Hematopoietic multipotent progenitor cell (in vitro differentiated cells): ENCODE measurements at places on chromosomes 3 and 15.

- no peak for DNase-seq
These were observed 150.6 kb upstream of the ROPN1 start for GRCh38 chr3:124142389-124142970.

DNA sequence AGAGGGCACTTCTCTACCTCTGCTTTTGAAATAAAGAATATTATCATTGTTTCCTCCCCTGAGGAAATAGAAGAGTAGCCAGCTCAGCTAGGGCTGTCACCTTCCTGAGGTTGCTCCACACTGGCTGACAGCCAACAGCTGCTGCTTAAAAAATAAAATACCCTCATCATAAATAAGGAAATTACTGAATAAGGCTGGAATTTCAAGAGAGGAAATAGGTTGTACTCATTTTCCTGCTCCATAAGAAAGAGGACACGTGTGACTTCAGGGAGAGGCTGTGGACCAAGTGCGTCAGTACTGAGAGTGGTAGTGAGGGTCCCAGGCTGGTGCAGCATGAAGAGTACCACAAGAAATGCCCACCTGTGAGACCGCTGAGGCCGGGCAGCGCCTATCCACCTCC is 8.1 kb upstream of the C2CD4B start:
- no peak for DNase-seq

- no peak for DNase-seq
These were observed 8.6 kb upstream of the IQSEC1 start for GRCh38 chr3:13081603-13082360.

DNA sequence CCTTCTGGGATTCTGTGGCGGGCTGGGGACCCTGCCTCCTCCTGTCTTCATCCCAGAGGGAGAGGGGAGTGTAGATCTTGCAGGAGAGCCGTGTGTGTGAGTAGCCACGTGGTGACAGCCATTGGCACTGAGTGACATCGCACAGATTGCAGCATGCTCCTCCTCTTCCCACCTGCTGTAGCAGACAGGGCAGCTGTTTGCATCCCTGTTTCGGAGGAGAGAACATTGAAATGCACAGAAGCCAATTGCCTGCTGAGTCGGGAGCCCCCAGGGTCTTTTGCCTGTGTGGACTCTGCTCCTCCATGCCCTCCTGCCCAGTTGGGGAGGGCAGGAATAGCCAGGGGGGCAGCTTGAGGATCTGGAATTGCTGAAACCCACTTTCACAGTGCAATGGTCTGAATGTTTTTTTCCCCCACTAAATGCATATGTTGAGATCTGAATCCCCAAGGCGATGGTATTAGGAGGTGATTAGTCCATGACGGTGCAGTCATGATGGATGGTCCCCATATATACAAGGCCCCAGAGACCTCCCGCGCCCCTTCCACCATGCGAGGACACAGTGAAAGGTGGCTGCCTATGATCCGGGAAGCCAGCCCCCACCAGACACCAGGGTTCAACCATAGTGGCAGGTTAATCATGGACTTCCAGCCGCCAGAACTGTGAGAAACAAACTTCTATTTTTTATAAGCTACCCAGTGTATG is 66.8 kb downstream of the CHRNA7 start:
- no peak for DNase-seq

DNA sequence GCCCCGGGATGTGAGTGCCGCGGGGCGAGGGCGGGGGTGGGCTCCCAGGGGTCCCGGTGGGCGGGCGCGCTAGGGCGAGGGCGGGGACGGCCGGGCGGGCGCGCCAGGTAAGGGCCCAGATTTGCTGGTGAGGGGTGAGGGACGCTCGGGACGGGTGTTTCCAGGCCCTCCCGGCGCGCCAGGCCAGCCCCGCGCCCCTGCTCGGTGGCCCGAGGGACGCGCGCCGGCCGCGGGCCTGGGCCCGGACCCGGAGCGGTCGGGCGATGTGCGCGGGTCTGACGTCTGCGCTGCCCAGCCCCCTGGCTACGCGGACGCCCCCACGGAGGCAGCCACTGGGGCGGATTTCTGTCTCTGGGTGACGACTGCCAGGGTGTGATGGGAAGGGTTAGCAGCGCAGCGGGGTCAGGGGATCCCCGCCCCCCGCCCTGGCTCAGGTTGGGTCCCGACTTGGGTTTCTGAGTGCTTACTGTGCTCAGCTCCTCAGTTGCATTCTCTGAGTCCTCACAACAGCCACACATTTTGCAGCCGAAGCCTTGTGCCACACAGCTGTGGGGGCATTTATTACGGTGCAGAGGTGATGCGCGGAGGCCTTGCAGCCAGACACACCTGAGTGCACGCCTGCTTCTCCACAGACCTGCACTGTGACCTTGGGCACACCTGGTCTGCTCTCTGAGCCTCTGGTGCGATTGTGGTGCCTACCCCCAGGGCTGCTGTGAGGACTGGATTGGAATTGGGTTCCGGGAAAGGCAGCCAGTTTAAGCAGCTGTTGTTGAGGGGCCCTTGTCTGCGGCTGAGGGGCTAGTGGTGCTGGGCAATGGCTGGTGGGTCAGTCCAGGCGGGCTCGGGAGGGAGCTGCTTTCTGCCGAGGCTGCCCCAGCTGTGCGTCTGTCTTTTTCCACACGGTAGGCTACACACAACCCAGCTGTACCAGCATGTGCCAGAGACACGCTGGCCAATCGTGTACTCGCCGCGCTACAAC is 523 bp downstream of the HDAC11 start:
- DNase-seq = no peak

DNA sequence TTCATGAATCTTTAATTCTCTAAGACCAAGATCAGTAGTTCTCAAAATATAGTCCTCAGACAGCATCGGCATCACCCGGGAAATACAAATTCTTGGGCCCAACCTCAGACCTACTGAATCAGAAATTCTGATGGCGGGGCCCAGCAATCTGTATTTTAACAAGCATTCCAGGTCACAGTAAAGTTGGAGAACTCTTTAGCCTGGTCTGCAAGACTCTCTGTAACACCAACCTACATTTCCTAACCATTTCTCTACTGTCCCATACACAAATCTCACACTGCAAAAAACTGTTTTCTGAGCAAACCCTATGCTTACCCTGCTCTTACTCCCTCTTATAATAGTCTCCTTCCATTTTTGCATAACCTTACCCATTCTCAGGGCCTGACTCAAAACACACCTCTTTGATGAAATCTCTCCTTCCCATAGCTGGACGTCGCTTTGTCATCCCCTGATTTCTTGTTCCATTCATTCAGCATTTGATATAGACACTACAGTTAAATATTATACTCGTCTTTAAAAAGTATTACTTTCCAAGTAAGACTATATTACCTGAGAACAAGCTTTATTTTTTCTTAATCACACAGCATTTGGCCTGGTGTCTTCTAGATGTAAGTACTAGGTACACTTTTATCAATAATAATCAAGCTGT is 83.3 kb upstream of the MYO5C start:
- no peak for DNase-seq

DNA sequence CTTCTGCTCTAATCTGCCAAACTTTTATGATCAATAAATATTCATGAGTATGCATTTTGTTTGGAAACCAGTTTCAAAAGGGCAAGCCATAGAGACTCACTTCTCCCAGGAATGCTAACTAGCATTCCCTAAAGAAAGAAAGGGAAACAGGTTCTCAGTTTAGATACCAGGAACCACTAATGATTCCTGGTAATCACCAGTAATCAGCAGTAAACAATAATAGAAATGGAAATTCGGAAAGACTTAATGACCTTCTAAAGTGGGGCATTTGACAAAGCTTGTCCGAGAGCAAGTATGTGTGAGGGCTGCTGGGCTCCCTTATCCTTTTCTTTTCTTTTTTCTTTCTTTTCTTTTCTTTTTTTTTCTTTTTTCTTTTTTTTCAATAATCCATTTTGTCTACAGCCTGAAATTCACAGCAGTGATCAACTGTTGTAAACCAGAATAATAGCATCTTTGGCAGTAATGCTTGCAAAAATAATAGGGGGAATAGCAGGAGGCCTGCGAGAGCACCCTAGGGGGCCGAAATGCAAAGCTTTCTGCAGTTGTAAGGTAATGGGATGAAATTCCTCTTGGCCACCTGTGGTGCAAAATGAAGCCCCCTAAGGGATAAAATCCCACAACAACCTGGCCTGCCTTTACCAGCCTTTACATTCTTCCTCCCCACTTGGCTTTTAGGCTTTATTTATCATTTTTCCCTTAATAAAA is 253.2 kb downstream of the ZPLD1 start:
- no peak for DNase-seq

- peak; percentile 18 for DNase-seq
These were observed 528 bp downstream of the RBPMS2 start for GRCh38 chr15:64774629-64775493.

- DNase-seq = peak; percentile 59
These were observed 1.7 kb downstream of the CMTM8 start for GRCh38 chr3:32240159-32240545.

- DNase-seq = no peak
These were observed 1039.2 kb downstream of the AGBL1 start for GRCh38 chr15:87118846-87119245.

- DNase-seq = no peak
These were observed 220.5 kb downstream of the DPH6 start for GRCh38 chr15:35325374-35325941.

GRCh38 chr15:26148156-26148860 is 285.2 kb upstream of the ATP10A start:
- DNase-seq = no peak

DNA sequence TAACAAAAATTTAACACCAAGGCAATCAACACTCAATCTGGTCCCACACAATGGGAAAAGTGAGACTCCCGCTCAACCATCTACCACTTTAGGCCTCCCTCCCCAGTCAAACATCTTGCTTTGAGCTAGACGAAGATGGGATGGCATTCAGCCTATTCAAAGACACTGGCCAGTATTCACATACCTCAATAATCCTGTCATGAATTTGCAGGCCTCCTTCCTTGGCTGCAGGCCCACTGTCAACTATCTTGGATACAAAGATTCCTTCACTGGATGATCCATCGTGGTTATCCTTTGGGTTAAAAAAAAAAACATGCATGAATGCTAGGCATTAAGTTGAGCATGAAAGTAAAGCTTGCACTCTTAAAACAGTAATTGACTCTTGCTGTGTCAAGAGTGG is 22.6 kb downstream of the PDZRN3 start:
- DNase-seq = no peak

GRCh38 chr15:64426845-64427465 is 33.4 kb upstream of the ZNF609 start:
- no peak for DNase-seq

- no peak for DNase-seq
These were observed 98.9 kb downstream of the MAGI1 start for GRCh38 chr3:65939801-65940246.

- no peak for DNase-seq
These were observed 31.1 kb downstream of the DGKG start for GRCh38 chr3:186330772-186331460.

GRCh38 chr3:59425371-59425770 is 375.5 kb upstream of the CFAP20DC start:
- no peak for DNase-seq

- DNase-seq = no peak
These were observed 41.7 kb downstream of the FBXL22 start for GRCh38 chr15:63638839-63639238.

GRCh38 chr3:10395196-10395595 is 74.3 kb upstream of the SEC13 start:
- DNase-seq = no peak

- DNase-seq = no peak
These were observed 77.1 kb downstream of the DUT start for GRCh38 chr15:48408327-48408726.

DNA sequence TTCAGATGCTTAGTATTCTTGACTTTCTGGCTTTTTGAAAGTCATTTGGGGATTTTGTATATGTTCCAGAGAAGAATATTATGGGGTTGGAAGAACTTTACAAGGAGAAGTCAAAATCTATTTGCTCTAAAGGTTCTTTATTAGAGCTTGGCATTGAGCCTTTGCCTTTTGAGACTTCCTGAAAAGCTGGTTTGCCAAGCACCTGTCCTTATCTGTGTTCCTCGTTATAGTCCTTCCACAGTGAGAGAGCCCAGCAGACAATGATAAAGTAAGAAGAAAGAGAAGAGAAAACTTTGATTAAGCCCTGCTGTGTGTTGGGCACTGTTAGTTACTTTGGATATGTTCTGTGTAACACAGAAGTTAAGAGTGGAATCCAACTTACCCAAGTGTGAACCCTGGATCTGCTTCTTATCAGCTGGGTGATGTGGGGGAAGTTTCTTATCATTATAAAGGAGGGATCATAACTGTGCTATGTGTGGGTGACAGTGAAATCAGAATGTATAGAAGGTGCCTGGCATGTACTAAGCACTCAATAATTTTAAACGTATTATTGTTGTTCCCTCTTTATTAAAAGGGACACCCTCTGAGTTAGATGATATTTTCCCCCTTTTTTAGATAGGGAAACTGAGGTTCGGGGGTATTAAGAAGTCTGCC is 44.3 kb upstream of the POLR2M start:
- no peak for DNase-seq

DNA sequence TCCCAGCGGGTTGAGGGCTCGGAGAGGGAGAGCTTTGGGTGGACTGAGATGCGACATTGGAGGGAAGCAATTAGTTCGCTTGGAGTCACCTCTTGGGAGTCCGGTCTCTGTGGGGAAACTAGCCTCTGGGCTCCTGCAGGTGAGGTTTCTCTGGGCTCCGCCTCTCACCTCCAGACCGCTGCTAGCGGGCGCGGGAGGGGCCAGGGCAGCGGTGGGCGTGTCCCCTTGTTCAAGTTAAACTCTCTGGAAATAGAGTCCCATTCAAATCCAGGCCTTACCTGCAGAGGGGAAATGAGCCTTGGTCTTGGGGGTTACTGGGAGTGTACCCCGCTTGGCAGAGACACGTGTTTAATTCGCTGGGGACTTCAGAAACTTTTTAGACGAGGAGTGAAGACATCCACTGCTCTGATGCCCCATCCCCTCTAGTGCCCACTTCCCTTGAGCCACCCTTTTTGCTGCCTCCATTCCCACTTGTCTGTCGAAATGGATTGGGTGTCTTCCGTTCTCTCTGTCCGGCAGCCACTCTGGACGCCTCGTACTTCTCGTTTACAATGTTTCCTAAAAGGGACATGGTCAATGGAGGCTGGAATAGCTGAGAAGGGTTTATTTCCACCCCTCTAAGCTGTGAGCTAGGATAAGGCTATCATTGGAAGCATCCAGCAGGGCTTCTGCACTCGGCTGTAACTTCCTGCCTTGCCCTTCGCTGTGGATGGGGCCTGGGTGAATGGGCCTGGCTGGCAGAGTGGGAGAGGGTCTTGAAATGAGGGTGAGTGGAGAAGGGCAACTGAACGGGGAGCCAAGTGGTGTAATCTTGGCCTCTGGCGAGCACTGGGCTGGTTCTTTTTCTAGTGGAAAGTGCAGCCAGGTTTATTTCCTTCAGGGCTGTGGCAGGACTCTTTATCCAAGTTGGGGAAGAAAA is 1.1 kb downstream of the MITF start:
- DNase-seq = no peak

GRCh38 chr3:39144095-39144747 is 9.2 kb downstream of the CSRNP1 start:
- no peak for DNase-seq

GRCh38 chr15:51866751-51867150 is 37.3 kb downstream of the TMOD3 start:
- DNase-seq = no peak

- peak; percentile 39 for DNase-seq
These were observed at the start of gene TNFSF10 for GRCh38 chr3:172522871-172523818. TSS of gene TNFSF10 (minus strand) at chr3:172523430. CDS start at chr3:172523384, 46 bp downstream.
